ENCODE measurements at places on chromosomes 3 and 15.

DNA sequence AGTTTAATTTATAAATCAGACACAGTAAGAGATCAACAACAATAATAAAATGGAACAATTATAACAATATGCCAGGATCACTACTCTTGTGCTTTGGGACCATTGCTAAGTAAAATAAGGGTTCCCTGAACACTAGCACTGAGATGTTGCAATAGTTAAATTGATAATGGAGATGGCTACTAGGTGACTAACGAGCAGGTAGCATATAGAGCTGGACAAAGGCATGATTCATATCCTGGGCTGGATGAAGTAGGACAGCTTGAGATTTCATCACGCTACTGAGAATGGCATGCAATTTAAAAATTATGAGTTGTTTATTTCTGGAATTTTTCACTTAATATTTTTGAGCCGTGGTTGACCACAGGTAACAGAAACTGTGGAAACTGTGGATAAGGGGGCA lies 20.7 kb upstream of the MYZAP start:
- no peak for DNase-seq

GRCh38 chr15:35444557-35445204 lies 101.3 kb downstream of the DPH6 start:
- DNase-seq, result no peak

DNA sequence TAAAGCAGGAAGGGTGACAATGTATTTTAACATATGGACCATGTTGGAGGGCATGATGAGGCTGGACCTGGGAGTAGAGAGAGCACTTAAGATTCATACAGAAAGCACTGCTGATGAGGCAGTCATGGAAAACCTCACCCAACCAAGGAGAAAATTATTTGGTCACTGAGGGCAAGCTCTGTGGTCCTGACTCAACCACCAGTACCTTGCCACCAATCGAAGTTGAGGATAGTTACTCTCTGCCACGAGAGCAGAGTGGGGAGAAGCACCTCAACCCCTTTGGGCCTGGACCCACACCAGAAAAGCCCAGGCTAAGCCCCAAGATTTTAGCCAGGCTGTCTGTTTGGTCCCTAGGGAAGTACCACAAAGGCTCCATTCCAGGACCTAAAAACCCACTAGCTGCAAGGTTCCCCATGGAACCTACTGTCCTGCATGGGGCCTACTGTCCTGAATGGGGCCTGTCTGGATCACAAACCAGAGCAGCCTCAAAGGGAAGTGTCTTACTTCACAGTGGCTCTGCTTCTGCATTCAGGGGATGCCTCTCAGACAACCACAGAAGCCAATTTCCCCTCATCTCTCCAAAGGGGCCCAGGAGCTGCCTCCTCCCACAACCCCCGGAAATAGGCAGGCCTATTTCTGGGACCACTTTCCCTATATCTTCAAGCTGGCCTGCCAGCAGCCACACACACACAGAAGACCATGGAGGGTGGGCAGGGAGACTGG lies 4.2 kb downstream of the CCDC71 start:
- DNase-seq, result no peak

- DNase-seq, result no peak
These were observed 95.2 kb upstream of the CDIN1 start for GRCh38 chr15:36484038-36484778.

GRCh38 chr3:128807186-128807830 lies 72.1 kb upstream of the ACAD9 start:
- DNase-seq, result no peak

DNA sequence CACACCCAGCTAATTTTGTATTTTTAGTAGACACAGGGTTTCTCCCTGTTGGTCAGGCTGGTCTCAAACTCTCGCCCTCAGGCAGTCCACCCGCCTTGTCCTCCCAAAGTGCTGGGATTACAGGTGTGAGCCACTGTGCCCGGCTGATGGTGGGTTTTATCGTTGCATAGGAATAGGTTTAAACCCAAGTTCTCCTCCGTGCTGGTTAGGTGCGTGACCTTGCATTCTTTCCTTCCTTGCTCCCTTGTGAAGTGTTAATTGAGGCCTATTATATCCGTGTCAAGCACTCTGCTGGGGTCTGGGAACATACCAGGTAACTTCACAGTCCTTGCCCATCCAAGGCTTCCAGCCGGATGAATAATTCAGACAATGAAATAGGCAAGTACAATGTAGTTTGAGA lies 19.3 kb upstream of the ETV5 start:
- DNase-seq, result no peak

GRCh38 chr3:158920371-158920770 lies 118.5 kb downstream of the MFSD1 start:
- no peak for DNase-seq

DNA sequence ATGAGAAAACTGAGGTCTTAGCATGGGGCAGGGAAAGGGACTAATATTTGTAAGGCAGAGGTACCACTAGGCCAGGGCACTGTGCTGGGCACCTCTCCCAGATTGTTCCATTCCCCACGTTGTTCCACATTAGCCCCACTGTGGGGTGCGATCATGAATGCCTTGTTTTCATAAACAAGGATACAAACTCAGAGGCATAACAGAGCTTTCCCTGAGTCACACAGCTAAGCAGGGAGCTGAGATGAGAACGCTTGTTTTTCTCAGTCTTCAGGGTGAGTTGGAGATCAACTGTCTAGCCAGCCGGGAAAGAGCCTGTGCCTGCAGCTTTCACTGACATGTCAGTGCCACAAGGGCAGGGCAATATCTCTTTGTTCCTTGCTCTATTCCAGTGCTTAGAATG lies 47.9 kb upstream of the ITGA11 start:
- no peak for DNase-seq

- no peak for DNase-seq
These were observed 3.0 kb downstream of the HEG1 start for GRCh38 chr3:125052624-125053303.

DNA sequence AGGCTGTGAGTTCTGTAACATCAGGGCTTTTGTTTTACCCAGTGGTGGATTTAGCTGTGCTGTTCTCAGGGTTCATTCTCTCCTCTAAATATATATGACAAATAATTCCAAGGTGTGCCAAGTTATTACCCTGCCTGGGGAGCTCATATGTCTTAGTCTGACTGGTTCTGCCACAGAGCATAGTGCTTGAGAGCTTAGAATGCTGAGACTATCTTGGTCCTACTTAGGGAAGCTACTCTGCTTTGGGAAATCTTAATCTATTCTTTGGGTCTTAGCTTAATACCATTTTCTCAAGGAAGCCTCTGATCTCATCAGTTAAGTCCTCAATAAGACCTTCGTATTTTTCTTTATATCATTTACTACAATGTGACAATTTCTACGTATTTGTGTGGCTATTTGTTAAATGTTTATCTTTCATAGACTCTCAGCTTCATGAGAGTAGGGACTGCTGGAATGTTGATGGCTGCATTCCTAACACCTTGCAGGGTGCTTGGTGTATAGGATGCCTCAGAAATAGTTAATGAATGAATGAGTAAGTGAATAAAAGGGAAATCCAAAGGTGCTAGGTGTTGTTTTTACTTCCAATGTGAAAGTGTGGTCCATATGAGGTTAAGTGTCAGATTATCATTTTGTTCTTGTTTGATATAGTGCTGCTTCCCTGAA lies 1.8 kb downstream of the OTOL1 start:
- no peak for DNase-seq

- DNase-seq, result no peak
These were observed 118.2 kb upstream of the RAP2B start for GRCh38 chr3:153043729-153044328.

DNA sequence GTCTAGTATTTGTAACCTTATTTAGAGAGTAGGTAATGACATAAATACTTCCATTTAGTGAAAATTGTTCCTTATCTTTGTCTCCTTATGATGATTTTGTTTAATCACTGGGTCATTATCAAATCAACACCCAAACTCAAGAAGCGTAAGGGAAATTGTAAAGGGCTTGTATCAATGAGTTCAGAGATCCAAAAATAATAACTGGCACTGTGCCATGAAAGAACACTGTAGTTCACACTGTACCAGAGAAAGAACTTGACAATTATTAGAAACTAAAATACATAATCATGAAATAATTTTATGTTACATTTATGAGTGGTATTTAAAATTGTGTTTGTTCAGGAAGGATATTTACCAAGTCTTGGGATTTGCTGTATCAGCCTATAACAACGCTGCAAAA lies 895.4 kb downstream of the FHIT start:
- DNase-seq, result no peak

DNA sequence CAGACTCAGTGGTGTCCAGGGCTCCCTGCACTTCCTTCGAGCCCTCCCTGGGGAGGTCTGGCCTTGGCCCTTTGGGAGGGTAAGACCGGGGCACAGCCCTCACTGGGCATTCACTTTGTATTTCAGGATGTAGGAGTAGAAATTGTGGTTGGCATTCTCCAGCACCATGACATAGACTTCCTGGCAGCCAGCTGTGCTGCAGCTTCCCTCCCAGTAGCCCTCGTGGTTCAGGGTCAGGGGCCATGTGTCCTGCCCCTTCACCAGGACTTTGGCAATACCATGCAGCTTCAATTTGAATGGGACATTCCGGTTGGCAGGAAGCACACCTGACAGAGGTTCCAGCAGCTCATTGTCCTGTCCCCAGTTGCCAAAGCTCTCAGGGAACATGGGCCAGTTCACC lies 47.3 kb downstream of the KY start:
- no peak for DNase-seq

- no peak for DNase-seq
These were observed at the start of gene LRRFIP2 for GRCh38 chr3:37174532-37175126. TSS of gene LRRFIP2 (minus strand) at chr3:37174582. CDS start at chr3:37148983, 25,599 bp downstream.

DNA sequence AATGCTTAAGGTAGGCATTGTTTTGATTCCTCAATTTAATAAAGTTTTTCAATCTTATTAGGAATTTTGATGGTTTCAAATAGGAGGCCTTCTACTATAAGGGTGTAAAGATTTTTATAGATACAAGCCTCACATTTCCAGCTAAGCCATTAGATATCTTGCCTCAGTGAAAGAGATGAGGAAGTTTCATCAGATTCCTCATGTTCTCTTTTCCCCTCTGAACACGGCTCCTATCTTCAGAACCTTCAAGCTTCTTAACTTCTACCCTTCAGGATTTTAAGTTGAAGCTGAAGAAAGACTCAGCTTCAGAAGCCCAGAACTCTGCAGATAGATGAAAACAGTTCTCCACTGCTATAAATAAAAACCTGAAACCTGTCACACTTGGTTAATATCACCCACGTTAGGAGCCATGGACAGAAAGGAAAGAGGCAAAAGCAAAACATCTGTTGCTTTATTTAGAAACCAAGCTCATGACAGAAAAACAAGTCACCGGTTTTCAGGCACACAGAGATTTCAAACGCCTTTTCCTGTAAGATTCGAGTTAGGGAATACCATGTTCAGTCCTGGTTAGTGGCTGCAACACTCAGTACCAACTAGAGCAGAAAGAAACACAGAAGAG lies 82.2 kb upstream of the GOLGA8B start:
- DNase-seq, result no peak

GRCh38 chr3:138827222-138827621 lies 7.5 kb downstream of the PIK3CB start:
- no peak for DNase-seq

GRCh38 chr3:15976524-15976923 lies 178.7 kb upstream of the ANKRD28 start:
- no peak for DNase-seq

DNA sequence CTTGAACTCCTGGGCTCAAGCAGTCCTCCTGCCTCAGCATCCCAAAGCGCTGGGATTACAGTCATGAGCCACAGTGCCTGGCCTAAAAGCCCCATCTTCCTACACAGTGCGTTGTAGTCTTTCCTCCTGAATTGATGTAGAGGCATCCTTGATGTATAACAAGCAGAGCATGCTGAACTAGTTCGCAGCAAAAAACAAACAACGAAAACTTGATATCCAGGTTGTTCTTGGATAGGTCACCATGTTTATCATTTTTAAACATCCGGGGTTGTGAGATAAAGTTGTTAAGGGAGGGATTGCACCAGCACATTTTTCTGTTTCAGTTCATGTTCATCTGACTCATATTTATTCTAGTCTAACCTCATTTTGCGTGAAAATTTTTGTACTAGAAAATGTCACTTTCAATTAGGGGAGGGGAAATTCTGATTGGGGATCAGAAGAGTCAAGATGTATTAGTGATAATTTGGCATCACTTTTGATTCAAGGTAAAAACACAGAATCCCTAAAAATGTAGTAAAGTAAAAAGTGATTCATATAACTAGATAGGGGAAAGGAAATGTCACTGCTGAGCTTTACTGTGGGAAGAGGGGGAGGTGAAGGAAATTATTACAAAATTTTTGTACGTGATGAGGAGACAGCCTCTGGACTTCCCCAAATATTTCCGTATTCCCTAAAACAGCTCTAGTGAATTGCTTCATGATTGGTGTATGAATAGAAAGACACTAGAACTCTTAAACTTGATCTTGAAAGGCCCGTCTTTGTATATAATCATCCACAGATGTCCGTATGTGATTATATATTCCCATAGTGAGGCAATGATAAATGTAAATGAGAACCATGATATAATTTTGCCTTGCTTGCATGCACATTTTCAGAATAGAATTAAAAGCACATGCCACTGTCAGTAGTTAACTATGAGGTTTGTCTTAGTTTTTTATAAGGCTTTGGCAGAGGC lies 22.9 kb downstream of the RAB8B start:
- DNase-seq, result no peak

DNA sequence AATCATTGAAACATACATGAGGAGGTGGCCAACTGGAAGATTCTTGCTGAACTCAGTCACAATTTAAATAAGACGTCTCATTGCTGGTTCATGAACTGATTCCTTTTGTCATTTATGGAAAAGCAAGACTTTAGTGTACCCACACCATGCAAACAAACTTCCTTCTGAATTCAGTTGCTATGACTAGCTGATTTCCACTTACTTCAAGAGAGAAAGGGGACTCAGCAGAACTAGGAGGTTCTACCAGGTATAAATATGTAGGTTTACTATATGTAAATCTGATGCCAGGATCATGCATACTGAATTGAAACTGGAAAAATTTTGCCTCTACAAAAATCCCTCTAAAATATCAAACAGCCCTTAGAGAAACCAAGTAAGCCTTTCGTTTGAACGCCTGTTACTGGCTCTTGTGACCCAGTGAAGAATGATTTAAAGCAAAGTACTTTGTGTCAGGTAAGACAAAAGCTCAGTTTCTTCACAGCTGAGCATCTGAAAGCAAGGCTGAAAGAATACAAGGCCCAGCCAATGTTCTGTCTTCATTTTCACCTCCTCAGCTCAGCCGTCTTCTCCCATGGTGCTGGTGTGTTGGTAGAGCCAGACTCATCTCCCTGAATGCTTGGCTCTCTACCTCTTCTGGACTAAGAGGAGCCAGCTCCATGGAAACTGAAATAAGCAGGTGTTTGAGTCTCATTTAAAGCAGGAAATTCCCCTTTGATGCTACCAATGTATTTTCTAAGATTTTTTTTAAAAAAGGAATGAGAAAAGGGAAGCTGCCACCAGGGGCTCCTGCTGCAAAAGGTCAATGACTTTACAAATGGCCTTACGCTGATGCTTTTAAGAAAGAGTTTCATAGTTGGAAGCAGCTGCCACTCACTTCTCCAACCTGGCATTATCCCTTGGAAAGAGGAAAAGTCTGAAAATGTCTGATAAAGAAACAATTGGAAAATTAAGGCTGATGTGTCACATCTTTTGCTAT lies 301.6 kb downstream of the EFHB start:
- no peak for DNase-seq

DNA sequence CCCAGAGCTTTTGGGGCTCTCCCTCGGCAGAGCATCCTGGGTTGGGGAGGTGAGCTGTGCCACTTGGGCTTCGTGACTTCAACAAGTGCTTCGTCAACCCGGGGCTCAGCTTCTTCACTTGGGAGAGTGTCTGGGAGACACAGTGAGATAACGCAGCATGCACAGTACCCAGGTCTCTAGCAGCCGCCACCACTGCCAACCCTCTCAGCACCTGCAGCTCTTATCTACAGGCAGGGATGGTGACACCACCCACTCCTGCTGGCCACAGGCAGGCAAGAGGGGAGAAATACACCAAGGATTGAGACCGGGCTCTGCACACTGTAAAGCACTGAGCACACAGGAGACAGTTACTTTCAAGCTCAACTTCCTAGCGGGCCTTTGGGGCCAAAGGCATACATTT lies 11.6 kb downstream of the TKT start:
- no peak for DNase-seq
